Stimulated activated CD4-positive, alpha-beta T cell treated with anti-CD3 and anti-CD28 coated beads, TNF-alpha, amount 100 ng/mL, for 24 hours (primary cell): ENCODE measurements at places on chromosomes 2 and 18.

DNA sequence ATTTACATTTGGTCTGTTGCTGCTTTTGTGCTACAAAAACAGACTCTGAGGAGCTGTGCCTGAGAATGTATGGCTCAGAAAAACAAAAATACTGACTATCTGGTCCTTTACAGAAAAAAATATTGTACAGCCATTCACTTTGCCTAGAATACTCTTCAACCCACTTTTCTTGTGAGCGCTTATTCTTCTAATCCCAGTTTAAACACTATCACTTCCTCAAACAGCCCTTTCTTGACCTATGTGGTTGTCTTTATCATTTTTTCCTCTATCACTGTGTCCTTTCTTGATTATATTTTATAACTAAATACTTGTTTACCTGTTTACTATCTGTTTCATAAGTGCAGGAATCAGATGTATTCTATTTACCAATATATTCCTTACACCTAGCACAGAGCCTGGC lies 33.5 kb downstream of the CUL3 start:
- no peak for DNase-seq

DNA sequence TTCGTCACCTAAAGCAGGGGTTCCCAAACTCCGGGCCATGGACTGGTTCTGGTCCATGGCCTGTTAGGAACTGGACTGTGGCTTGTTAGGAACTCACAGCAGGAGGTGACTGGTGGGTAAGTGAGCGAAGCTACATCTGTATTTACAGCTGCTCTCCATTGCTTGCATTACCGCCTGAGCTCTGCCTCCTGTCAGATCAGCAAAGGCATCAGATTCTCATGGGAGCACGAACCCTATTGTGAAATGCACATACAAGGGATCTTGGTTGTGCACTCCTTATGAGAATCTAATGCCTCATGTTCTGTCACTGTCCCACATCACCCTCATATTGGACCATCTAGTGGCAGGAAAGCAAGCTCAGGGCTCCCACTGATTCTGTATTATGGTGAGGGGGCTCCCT lies 217.0 kb downstream of the ZFP36L2 start:
- DNase-seq = no peak

GRCh38 chr2:162301151-162301804 lies 17.2 kb downstream of the IFIH1 start:
- peak; percentile 46 for DNase-seq

GRCh38 chr18:3857544-3857943 lies 407.6 kb downstream of the TGIF1 start:
- DNase-seq = no peak

- DNase-seq = no peak
These were observed 177.1 kb downstream of the PTGR3 start for GRCh38 chr18:75031717-75032317.

DNA sequence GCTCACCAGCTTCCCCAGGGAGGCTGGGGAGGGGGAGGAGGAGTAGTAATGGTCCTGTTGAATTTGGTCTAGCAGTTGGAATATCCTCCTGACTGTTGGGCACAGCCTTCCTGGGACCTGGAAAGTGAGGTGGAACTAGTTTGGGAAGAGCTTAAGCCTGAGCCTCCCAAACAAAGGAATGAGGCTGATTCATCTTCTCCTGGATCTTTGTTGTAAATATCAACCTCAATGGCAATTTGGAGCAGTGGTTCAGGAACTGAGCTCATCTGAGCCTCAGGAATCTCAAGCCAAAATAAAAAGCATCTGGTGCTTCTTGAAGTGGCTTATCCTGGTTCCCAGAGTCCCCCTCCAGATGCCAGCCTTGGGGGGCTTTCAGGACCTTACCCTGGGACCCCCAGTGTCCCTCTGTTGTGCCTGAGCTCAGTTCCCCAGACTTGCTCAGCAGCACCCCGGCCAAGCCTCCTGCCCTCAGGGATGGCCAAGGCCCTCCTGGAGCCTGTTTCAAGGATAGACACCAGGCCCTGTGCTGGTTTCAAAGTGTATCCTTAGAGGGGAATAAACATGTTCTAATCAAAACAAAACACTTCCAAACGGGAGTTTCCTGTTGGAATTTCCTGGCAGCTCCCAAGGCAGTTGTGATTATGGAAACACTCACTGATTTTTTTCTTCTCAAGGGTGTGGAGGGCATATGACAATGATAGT lies 112.6 kb downstream of the DDX1 start:
- no peak for DNase-seq

DNA sequence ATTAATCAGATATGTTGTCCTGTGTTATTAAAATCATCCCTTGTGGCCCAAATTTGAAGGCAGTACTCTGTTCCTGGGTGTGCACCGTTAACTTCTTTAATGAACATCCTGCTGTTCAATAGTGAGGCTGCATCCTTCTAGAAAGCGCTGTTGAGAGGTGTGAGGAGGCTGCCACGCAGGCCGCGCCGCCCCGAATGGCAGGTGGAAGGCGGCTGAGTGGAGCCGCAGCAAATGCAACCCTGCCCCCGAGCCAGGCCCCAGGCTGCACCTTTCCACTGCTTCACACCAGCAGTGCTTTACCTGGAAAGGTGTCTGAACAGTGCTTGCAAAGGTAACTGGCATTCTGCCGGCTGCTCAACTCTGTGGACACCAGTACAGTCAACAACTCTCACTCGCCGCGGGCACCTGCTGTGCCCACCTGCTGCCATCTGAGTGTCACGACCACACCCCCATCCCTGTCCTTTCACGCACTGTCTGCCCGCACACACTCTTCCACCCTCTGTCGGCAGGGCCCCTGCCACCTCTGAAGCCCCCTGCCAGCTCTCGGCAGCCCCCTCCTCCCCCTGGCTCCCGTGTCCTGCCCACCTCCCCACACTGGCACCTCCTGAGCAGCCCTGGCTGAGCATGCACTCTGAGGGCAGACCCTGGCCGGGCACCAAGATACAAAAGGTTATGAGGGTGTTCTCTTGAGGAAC lies 70.9 kb downstream of the ODC1 start:
- no peak for DNase-seq

DNA sequence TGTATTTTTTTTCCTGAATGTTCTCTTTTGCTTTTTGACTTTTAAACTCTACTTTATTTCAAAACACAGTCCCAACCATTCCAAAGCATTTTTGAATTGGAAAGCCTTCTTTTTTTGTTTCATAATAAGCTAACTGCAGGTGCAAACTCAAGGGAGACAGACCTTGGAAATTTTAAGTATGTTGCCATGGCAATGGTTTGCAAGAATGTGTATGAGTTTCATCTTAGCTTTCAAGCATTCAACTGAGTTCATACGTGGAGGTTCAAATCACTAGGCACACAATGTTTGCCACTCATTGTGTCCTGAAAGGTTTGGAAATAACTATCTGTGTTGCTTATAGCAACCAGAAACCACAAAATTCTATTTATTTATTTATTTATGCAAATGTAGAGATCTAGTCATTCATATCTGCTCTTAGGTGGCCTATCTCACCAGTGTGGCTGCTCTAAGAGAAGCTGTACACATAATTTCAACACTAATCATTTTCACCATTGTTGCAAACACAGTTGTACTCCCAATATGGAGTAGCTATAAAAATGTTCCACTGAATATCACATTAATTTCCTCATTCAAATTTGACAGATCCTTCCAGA lies 805.7 kb upstream of the FSHR start:
- no peak for DNase-seq

GRCh38 chr2:69604026-69604678 lies 39.4 kb downstream of the AAK1 start:
- DNase-seq = no peak

GRCh38 chr2:238096311-238097011 lies 3.7 kb upstream of the ESPNL start:
- DNase-seq = no peak

GRCh38 chr2:229407170-229407569 lies 136.1 kb upstream of the PID1 start:
- DNase-seq = no peak

DNA sequence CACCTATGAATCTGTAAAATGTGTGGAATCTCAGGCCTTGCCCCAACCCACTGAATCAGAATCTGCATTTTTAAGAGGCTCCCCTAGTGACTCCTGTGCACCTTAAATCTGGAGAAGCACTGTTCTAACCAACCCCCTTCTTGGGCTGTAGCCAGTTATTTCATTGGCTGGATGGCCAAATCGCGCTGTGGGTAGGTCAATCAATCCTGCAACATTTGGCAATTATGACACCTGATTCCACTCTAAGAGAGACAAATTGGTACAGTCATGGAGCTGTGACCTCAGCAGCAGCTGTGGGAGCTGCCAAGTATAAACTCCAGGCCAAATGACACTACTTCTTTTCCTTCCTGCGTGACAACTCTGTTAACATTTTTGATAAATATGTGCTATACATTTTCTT lies 208.7 kb downstream of the CLIP4 start:
- no peak for DNase-seq

DNA sequence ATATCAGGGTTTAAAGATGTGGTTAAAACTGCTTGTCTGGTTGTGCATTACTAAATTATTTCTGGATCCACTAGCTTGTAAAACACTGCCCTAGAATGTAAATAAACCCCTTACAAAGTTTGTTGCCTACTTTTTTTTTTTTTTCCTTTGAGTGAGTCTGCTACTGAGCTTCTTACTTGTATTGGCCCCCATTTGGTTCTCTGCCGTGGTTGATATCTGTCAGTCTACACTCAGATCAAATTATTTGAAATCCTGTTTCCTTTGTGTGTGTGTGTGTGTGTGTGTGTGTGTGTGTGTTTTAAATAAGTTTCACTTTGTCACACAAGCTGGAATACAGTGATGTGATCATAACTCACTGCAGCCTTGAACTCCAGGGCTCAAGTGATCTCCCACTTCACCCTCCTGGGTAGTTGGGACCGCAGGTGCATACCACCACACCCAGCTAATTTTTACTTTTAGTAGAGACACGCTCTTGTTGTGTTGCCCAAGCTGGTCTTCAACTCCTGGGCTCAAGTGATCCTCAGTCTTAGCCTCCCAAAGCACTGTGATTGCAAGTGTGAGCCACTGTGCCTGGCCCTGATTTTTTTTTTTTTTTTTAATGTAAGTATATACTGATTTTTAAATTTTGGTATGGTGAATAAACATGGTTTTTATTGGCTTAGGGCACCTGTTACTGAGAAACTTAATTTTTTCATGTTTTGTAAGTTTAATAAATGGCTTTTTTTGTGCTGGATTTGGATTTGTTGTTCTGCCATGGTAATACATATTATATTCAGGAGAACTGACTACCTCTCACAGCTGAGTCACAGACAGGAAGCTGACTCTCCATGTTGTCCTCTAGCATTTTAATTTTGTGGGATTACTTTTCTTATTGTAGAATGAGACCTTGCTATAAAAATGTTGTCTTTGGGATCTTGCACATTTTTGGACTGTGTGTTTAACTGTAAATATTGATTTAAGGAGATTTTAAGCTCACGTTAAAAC lies 48.5 kb downstream of the MAP4K4 start:
- no peak for DNase-seq

- no peak for DNase-seq
These were observed 92.2 kb upstream of the MBOAT2 start for GRCh38 chr2:9095690-9096089.

- DNase-seq = no peak
These were observed 141.3 kb upstream of the FOSL2 start for GRCh38 chr2:28251337-28251736.

DNA sequence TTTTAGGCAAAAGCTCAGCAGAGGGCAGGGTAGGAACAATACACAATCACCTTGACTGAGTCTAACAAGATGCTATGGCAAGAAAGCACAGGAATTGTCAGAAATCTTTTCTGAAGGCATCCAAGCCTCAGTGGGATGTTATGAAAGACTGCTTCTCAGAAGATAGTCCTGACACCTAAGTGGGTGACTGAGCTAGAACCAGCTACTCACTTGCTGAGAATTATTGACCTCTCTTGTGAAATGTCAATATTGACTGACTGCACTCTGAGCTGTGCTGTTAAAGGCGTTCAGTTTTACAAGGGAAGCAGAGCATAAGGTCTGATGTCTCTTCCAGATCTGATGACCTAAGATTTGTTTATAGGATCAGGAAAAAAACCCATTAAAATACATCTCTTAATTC lies 46.1 kb downstream of the TACR1 start:
- DNase-seq = no peak

DNA sequence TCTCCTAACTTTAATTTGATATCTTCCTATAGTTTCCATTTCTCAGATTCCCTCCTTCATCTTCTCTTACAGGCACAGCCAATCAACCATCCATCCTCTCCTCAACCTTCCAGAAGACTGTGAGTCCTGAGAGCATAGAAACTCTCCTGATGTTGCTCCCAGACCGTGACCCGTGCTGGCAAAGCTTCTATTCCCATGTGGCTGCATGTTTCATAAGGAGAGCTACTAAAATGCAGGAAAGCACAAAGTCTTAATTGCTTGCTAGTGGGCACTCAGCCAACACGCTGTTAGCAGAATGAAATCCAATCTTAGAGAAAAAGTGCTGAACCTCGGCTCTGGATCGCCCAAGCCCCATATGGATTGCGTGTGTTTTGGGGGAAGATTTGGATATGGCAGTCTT lies 1244.7 kb upstream of the ZEB2 start:
- DNase-seq = no peak

DNA sequence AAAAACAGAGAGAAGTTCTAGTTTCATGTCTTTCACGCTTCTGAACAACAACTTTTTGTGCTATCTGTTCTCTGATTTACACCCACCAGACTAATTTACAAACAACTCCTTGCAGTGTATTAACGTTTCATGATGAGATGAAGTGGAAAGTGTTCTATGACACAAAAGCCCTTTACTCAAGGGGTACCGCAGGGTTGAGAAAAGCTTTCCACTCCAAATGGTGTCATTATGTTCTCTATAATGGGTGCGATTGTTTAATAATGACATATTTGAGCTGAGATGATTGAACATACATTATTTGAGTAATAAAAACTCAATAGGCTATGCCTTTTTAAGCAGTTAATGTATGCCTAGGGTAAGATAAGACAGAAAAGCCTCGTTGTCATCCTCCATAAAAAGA lies 76.3 kb downstream of the ACTR3 start:
- DNase-seq = no peak

DNA sequence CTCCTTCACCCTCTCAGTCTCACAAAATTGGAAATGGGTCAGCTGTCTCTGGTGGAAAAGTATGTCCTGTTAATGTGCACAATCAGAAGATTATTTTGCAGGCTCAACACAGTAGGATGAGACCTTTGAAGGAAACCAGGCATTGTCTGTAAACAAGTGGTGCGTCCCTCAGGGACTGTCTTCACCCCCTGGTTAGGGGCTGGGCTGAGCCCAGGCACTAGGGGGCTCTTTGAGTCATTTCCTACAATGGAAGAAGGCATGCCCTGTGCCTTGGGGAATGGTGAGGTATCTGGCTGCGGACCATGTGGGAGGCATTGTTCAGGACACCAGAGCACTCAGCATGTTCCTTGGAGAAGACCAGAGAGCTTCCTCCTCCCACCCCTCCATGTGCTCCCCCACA lies 26.8 kb downstream of the PKDCC start:
- no peak for DNase-seq

DNA sequence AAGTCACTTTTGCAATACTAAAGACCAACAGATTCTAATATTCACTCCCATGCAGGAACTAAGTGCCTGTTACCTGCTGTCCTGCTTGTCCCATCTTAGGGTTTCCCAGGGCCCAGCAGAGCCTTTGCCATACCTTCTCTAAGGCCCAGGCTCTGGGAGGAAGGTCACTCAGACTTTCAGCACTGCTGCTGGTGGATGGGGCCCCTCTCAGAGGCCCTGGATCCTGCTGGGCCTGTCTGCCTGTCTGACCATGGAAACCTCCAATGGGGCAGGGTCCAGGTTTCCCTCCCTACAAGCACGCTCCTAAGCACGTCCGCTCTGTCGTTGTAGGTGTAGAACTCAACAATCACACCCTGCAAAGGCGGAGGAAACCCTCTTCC lies 75.1 kb downstream of the RRM2 start:
- no peak for DNase-seq

GRCh38 chr2:191738667-191739066 lies 60.7 kb downstream of the NABP1 start:
- DNase-seq = no peak

GRCh38 chr2:176156301-176156806 lies 753 bp upstream of the HOXD3 start:
- no peak for DNase-seq
